ENCODE measurements at places on chromosomes 16 and 17. TPM values are rescaled to one million over a fixed set of nuclear protein-coding genes. Genes with fewer than 3 reads are reported as not detected.

DNA sequence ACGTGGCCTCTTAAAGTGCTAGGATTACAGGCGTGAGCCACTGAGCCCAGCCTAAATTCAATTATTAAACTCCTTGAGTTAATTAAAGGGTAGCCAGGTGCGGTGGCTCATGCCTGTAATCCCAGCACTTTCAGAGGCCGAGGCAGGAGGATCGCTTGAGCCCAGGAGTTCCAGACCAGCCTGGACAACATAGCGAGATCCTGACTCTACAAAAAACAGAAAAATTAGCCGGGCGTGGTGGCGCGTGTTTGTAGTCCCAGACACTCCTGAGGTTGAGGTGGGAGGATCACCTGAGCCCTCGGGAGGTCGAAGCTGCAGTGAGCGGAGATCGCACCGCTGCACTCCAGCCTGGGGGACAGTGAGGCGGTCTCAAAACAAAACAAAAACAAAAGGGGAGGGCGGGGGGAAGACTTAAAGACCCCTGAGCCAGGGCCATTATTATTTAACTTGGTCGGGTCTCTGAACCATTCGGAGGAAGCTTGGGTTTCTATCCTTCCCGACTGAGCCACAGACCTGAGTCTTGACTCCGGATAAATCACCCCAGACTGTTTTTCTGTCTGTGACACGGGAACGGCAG lies 19.5 kb downstream of the BCL7C start:
- H3K27me3 ChIP-seq, result peaks cover 4% of the 10 kb centered on the region
- H3K4me1 ChIP-seq, result peaks cover 12% of the 10 kb centered on the region

INO80E gene
- 71.4 TPM for total RNA-seq

DNA sequence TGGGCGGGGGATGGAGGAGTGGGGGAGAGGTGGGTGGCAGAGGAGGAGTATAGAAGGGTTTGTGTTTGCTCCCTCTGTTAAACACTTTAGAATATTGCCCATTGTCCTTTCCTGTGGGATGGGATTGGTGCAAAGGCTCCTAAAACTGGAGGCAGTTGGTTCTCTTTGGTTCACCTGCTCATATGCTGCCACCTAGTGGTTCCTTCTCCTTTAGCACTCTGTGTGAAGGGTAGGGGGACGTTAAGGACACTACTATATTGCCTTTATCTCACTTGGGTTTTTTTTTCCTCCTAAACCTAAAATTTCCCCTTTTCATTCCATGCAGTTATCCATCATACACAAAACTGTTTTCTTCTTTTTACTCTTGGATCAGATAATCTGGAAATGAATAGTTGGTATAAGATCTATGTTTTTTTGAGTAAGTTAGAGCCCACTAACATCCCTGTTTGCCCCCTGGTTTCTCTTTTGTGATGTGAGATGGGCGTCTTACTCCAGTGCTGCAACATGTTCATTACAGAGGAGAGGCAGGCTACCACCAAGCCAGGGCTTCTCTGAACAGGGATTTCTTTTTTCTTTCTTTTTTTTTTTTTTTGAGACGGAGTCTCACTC lies 23.8 kb downstream of the SNX11 start:
- H3K36me3 ChIP-seq, result no peaks in the 10 kb centered on the region
- H3K27ac ChIP-seq, result peak overlapping the region; percentile 43
- peaks cover 4% of the 10 kb centered on the region for H3K27me3 ChIP-seq
- H3K4me1 ChIP-seq, result peaks cover 28% of the 10 kb centered on the region
- H3K4me3 ChIP-seq, result no peak overlapping the region

HIC1 gene
- total RNA-seq, result 2.5 TPM

DNA sequence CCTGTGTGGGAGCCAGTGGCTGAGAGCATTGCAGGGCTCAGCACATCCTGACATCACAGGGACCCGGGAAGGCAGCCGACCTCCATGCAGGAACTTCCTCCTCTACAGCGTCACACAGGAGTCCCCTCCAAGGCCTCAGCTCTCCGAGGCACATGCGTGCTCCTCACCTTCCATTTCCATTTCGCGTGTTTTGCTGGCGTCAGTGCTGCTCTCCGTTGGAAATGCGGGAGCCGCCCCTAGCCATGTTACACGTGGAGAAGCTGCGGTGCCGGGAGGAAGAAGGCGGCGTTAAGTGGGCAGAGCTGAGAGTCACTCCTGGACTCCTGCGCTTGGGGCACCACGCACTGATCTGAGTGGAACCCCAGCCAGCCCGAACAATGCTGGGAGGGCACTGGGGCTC lies 25.2 kb upstream of the CRISPLD2 start:
- DNase-seq, result no peak
- H3K27me3 ChIP-seq, result peaks cover 2% of the 10 kb centered on the region
- H3K36me3 ChIP-seq, result peaks cover 3% of the 10 kb centered on the region
- no peak overlapping the region for H3K4me3 ChIP-seq
- H3K27ac ChIP-seq, result peak overlapping the region; percentile 19

GNAO1 gene
- total RNA-seq, result 250 TPM

PLCG2 gene
- 0.49 TPM for total RNA-seq

PER1 gene
- 64.6 TPM for total RNA-seq

- H3K36me3 ChIP-seq, result peaks cover 7% of the 10 kb centered on the region
- H3K27ac ChIP-seq, result no peak overlapping the region
- H3K4me1 ChIP-seq, result no peaks in the 10 kb centered on the region
- no peaks in the 10 kb centered on the region for H3K27me3 ChIP-seq
Measured at GRCh38 chr16:3216263-3216640, 18.7 kb downstream of the ZNF200 start.

Data from glutamatergic neuron (in vitro differentiated cells).